Stimulated activated CD4-positive, alpha-beta T cell treated with anti-CD3 and anti-CD28 coated beads, Interleukin-4, amount 100 ng/mL, for 24 hours (primary cell): ENCODE measurements at places on chromosomes 3 and 15.

DNA sequence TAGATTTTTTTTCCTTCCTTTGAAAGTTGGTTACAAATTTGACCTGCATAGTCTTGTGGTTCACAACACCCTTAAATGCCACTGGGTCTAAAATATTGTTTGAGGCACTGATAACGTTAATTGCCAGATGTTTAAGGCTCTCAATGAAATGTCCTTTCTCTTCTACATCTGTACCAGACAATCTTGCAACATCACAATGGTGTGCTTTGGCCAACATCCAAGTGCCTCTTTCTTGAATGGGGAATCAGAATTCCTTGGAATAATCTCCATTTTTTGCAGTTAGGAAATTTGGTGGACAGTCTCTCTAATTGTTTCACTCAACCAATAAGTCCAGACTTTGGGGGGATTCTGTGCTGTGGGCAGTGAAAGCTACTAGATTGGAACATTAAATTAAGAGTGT is 26.0 kb upstream of the PEX5L start:
- no peak for DNase-seq

DNA sequence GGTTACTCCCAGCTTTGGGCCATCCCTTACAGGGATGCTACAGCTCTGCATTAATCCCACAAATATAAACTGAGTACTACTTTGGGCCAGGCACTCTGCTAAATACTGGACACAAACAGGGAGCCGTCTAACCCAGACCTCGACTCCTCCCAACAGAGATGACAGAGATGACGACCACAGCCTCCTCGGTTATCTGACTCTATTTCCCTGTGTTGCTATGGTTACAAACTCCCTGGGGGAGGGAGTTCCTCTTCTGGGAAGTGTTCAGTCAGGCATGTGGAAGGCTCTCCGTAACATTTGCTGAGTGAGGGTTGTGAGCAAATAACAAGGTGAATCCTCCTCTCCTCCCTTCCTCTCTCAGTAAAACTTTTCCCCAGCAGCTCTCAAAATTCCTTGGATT is 6.7 kb upstream of the CMTM7 start:
- no peak for DNase-seq

GRCh38 chr3:48695393-48695753 is 9.7 kb upstream of the NCKIPSD start:
- DNase-seq = no peak

DNA sequence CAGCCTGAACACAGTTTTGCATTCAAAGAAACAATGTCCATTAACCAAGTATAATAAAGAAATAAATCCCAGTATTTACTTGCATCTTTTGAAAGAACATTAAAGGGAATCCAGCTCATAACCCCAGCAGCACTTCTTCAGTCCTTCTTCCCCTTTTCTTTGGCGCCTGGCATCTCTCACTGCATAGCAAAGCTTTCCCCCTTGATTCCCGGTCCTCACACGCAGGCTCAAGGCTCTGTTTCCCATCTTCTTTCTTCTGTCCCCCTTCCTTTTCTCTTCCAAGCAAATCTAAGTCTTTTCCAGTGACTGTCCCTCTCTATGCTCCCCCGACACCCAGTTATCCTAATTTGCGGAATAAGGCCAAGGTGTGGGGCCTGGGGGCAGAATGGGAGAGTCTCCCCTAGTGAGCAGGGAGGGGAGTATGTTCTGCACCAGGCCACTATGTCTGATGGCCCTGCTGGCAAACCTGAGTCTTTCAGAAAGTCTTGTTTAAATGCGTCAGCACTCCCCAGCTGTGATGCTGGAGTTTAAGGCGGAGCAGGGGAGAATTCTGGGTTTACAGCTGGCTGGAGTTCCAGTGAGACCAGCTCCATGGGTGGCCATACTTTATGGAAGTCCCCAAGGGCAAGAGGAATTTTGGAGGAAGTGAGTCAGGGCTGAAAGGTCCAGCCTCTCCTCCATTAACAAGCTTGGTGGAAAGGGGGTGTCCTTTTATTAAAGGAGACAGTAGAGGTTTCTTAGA is 42.1 kb downstream of the GOLGA6A start:
- no peak for DNase-seq

DNA sequence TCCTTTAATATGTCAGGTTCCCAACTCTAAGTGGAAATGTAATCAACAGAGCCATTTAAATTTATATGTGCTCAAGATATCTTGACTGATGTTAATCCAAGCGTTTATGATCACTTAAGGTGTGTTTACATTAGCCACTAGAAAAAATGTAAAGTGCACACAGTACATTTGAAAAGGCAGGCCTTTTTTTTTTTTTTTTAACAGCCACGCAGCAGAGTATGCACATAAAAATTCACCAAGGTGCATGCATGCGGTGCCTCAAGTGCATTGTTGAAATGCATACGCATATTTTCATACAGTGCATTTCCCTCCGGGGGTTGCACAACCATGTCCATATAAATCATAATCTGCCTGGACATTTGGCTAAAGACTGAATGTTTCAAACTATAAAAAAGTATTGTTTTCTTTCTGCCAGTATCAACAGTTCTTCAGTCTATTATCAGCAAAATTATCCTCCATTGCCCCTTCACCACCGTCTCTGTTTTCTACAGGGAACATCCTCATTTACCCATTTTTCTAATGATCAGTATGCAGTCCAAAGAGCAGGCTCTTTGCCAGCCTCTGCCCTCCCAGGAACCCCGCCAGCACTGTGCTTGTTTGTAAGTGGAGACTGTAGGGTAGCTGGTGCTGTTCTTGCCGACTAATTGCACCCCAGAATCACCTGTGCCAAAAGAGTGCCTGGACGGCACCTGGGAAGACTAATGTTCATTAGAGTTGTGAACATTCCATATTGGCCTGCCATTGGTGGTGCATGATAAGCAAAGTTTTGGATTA is 611.2 kb upstream of the CFAP20DC start:
- DNase-seq = no peak

DNA sequence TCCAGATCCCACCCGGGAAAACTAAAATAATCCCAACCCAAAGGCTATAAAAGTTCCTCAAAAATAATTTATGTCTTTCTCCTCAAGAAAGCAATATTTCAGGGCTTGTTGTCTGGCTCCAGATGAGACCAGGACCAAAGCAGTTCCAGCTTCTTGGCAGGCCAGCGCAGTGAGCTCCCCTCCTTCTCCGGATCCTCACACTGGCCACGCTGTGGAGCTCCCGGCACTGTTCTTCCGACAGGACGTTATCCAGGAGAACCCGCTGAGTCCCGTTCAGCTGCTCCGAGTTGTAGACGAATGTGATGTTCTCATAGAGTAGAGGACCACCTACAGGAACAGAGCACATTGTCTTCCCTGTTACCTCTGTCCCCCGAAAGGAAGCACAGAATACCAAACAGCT is 146.3 kb downstream of the P3H2 start:
- DNase-seq = no peak

DNA sequence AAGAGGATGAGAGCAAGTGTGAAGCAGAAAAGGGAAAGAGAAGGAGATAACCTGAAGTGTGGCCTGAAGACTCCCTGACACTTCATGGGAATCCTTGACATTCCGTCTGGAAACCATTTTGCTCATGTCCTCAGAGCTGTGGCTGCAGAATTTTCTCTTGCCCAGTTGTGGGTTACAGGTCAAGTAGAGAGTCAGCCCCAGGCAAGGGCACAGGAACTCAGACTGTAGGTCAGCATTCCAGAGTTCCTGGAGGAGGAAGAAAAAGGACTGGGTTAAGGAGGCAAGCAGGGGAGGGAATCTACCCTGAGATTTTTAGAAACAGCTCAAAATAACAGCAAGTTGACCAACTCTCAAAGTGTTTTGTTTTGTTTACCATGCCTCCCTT is 4.1 kb upstream of the THSD4 start:
- DNase-seq = no peak

GRCh38 chr3:129973853-129974563 is 512 bp upstream of the TRH start:
- DNase-seq = no peak

- no peak for DNase-seq
These were observed 181.3 kb upstream of the CTDSPL start for GRCh38 chr3:37680401-37680800.

GRCh38 chr15:34336991-34337556 is 507 bp downstream of the SLC12A6 start:
- peak; percentile 27 for DNase-seq

DNA sequence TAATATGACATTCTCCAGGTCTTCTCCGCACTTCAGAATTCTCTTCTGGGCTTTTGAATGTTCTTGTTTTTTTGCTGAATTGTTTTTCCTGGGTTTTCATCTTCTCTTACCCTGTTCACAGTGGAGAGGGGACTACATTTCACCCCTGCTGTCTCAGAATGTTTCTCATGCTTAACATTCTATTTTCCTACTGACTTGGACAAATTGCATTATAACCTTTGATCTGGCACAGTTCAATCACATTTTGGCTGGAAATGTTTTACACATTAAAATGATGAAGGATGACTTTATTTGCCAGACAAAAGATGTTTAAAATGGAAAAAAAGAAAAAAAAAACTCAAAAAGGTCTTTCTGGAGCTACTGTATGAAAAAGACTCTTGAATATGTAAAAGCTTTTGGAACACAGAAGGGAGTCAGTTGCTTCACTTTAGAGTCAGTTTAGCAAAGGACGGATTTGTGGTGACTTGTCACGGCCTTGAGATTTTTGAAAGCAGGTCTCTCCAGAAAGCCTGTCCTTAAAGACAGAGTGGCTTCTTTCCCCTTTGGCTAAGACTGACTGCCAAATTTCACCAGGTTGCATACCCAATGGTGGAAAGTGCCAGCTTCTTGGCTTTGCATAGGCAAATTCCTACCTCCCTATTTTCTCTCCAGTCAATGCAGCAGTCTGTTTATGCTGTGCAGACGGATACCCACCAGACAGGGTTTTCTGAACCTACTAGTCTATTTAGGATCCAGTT is 401.0 kb upstream of the TBL1XR1 start:
- no peak for DNase-seq

DNA sequence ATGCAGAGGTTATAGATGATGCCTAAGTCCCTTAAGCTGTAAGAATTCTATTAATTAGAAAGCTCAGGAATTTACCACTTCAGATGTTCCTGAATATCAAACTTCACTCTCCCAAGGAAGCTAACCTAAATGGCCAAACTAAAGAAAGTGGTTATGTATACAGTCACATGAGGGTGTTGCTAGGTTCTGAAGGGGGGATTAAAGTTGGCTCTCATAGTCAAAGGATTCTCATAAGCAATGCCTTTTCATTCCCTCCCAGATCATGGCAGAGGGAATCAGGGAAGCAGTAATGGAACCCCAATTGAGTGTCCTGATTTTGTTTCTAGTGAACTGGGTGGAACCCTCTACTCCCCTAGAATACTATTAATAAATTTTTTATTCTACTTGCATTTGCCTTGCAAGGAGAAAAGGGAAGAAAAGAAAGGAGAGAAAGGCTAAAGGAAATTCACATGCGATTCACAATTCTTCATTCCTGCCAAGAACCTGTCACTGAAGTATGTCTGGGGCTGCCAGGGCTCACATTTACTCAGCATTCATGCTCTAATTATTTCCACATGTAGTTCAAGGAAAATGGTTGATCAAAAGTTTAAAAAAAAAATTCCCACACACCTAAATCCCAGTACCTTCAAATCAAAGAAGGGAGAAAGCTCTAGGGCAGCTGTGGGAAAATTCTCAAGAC is 25.1 kb downstream of the FSTL1 start:
- no peak for DNase-seq

DNA sequence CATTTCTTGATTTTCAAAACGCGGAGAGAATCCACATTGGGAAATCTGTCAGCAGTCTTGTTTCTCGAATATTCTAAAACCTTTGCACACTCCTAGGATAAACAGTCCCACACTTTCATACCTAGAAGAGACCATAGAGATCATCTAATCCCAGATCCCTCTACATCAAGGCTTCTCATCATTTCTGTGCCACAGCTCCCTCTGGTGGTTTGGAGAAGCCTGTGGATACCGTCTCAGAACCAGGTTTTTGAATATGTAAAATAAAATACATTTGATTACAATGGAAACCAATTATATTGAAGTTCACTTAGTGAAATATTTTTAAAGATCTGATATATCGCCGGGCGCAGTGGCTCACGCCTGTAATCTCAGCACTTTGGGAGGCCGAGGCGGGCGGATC is 211.9 kb upstream of the GOLGA6L4 start:
- peak; percentile 5 for DNase-seq

- DNase-seq = no peak
These were observed 121.9 kb downstream of the ABI3BP start for GRCh38 chr3:100871306-100871705.

- DNase-seq = no peak
These were observed 81.9 kb upstream of the TGFBR2 start for GRCh38 chr3:30524357-30525040.

DNA sequence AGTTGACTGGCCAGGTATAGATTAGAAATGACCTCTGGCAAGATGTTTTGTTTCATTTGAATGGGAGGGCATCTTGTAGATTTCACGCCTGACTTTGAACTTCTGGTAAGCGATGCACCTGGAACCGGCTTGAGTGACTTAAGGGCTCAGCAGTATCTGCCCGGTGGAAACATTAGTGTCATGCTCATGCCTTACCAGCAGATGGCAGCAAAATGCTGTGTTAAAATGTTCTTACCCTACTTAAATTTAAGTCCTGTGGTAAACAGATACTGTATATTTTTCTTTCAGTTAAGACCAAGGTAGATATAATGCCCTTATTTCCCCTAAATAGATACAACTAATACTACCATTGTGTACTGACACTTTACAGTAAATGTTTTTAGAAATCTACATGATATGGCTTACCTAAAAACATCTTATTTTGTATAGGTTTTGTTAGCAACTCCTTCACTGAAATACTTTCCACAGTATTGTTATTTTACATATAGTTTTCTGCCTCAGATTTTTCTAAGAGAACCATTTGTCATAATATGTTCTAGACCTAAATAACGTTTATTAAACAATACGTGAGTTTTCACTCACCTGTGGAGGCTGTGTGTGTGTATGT is 25.5 kb downstream of the ASB7 start:
- DNase-seq = peak; percentile 75

DNA sequence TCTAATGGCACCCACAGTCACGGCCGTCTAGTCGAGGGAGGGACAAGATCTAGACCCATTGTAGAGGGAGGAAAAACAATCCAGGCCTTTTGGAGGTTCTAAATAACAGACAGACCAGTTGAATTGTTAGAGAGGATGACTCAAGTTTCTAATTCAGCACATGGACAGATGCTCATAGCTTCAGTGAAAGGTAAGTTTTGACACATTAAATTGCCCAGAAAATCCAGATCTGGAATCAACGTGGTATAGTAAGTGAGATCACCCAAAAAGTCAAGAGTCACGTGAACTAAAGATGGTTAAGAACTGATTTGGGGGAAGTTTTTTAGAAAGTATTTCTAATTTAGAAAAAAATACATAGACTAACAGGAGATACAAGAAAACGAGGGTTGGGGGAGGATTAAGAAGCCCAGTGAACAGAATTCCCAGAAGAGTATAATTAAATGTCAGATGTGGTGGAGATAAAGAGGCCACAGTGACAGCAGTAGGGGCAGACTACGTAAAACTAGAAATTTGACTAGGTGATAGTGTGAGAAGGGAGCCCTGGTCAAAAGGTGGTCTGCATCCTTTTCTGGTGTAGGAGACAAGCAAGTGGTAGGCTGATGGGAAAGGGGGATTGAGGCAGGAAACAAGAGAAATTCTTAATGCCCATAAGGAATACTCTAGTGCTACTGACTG is 47.1 kb downstream of the CAPN7 start:
- DNase-seq = no peak

- DNase-seq = no peak
These were observed 230.0 kb downstream of the XXYLT1 start for GRCh38 chr3:195040773-195041520.

GRCh38 chr3:10824468-10824867 is 8.4 kb downstream of the SLC6A11 start:
- DNase-seq = no peak
